ENCODE measurements at places on chromosomes 7 and 10. TPM values are rescaled to one million over a fixed set of nuclear protein-coding genes. Genes with fewer than 3 reads are reported as not detected.

NEURL1 gene
- polyA plus RNA-seq: 16.7 TPM

PDE6C gene
- 2.1 TPM for polyA plus RNA-seq

DNA sequence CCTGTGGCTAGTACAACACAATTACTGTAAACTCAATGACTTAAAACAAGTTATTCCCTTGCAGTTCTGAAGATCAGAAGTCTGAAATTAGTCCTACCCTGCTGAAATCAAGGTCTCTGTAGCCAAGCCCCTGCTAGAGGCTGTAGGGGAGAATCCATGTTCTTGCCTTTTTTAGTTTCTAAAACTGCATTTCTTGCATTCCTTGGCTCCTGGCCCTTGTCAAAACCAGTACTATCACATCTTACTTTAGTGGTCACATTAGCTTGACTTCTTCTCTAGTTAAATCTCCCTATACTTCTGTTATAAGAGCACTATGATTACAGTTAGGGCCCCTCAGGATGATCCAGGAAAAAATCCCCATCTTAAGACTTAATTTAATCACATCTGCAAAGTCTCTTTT, 567.0 kb downstream of the GFRA1 start:
- DNase-seq: no peak

- DNase-seq: no peak
Observed at GRCh38 chr10:78491812-78492211, 458.1 kb downstream of the RPS24 start.

GRCh38 chr7:150322114-150322832, 882 bp upstream of the LRRC61 start:
- no peak for DNase-seq
